ENCODE measurements at places on chromosomes 4 and X.
A peak's percentile ranks its signal among the peaks of the same experiment; 100 is the strongest.

- no peak for DNase-seq
These were observed 105.2 kb downstream of the RNF150 start for GRCh38 chr4:141028024-141028529.

DNA sequence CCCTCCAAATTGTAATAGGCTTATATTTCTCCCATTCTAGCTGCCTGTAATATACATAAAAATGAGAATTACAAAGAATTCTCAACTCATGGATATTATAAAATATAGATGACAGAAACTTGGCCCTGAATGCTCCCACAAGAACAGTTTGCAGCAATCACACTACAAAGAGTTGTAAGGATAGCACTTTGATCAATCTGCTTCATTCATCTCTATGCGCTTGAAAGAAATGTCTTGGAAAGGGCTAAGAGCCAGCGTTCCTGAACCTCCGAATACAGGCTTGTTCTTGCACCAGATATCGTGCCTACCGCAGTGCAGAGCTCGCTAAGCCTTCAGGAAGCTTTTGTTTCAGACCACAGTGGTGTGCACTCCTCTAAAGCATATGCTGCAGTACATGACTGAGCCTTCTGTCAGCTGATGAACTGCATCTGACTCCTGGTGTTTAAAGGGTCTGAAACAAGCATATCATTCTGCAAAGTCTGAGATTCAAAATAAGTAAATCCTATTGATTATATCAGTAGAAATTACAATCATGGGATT, 417.6 kb upstream of the ZFP42 start:
- DNase-seq: no peak

DNA sequence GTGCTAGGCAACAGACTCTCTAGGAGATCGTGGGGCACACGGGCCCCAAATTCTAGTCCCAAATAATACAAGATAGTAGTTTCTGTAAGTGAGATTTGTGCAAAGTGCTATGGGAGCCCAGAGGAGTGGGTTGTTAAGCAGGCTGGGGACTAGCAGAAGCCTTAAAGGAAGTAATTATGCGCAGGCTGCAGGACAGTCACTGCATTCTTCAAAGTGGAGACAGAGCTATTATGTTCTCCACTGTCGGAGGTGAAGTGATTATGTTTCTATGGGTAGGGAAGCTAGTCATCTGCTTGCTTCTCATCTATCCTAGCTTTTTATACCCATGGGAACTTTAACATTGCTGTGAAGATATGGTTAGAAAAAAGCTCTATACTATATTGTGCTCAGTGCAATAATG, 154.2 kb downstream of the CPE start:
- DNase-seq: peak; percentile 51

DNA sequence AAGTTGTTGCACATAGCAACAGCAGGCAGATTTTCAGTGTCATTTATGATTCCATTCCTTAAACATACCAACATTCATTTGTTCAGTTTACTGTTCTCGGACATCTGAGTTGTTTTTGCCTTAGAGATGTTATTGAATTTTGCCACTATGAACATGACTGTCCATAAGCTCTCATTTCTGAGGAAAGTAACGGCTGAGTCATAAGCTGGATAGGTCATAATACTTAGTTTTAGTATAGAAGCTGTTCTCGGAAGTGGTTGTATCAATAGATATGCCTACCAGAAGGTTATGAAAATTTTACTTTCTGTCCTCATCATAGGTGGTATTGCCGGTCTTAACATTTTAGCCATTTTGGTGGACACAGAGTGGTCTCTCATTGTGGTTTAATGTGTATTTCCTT, 157.1 kb upstream of the CLNK start:
- no peak for DNase-seq

- peak; percentile 79 for DNase-seq
These were observed 162.3 kb upstream of the MAMLD1 start for GRCh38 chrX:150200820-150201287.

GRCh38 chr4:47801481-47802002, 36.3 kb downstream of the CORIN start:
- no peak for DNase-seq

DNA sequence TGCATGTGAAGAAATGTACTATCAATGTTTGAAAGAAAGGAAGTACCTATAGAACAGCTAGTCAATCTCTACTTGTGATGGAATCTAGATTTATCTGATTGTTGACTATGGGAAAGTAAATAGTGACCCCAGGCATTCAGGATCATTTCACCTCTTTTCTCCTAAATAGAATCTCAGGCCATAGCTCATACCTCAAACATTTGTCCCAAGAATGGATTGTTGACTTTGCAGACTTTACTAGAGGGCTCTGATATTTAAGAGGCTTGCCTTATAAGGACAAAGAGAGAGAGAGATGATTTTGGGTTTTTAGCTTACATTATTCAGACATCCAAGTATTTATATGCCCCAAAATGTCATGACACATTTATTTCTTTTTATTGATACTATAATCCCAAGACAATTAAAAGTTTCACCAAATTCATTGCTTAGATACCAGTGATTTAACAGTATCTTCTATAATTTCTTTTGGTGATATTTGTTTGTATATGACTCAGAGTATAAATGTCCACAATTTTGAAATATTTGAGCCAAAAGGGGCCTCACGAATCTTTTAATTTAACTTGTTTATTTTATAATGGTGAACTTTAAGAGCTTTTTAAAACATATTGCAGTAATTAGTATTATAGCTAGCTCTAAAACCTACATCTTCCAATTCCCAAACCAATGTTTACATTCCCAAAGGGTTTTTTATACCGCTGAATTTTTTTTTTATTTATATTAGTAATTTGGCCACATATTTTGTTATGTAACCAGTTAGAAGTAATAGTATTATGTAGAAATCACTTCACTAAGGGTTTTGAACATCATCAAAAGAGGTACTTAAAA, 614.1 kb downstream of the PCDH7 start:
- peak; percentile 2 for DNase-seq

DNA sequence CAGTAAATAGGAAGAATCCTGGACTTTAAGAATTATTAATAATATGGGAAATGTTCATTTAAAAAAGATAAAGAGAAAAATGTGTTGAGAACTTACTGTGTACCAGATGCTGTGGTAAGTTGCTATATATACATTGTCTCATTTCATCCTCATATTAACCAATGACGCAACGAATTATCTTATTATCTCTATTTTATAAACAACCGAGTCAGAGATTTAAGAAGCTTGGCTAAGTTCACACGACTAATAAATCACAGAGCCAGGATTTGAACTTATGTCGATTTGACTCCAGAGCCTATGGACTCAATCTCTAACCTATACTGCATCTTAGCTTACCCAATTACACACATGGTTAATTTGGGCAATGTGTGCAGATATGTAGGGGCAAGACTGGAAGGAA, 15.5 kb upstream of the DCTD start:
- no peak for DNase-seq

DNA sequence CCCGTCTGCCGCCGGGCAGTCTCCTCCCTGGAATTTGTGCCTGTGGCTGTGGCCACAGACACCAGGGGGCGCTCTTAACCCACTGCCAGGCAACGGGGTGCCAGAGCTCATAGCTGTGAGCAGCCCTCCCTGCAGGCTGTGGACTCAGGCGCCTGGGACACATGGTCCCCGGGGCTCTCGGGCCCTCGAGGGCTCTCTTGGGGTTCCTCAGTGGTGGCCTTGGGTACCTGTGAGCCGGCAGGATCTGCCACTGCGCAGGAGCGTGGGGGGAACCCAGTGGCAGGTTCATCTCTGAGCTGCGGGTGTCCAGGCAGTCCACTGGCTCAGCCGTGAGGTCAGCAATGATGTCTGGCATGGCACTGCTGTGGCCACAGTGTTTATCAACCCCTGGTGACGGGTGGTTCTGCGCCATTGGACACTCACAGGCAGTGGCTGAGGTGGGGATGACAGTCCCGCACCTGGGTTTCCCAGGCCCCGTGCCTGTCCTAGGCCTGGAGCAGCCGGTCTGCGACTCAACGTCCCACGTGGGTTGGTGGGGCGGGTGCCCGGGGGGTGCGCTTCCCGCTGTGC, 37.2 kb downstream of the PCGF3 start:
- DNase-seq: peak; percentile 65

- DNase-seq: no peak
These were observed 37.1 kb upstream of the HERC6 start for GRCh38 chr4:88341227-88342192.

GRCh38 chrX:65633826-65634225, 33.6 kb upstream of the MSN start:
- DNase-seq: no peak

DNA sequence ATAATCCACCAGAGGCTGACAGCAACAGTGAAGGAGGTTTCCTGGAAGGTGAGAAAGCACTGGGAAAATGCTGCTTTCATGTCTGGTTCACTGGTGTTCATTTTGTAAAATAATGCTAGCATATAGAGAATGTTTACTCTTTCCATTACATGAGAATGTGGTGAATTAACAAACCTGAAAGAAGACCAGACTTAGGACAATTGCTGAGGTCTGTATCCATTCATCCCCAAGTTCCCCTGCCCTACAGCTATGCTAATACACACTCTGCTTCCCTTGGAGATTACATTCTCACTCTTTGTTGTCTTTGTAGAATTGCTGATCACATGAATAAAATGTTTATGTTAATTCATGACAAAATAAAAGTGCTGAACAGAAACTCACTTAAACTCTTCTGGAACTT, 99.5 kb downstream of the ARHGAP6 start:
- DNase-seq: peak; percentile 9

DNA sequence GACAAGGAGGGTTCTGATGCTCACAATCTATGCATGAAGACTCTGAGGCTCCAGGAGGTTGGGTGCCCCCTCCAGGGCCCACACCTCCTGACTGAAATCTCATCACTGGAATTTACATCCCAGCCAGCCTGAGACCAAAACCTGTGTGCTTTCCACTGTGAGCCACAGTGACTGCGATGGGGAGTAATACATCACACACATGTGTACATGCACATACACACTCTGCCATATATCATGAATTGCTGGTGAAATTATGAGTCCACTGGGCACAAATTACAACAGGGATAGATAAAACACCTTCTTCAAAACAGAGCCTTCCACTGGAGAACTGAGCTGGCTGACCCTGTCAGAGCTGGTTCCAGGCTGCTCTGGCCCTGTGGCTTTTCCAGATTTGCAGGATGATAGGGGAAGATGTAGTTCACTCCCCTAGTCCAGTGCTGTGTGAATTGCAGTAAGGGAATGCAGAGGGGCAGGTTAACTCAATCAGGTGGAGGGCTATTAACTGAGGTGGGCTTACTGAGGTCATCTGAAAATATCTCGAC, 35.8 kb upstream of the MSX1 start:
- no peak for DNase-seq

- DNase-seq: no peak
These were observed 8.1 kb downstream of the COQ2 start for GRCh38 chr4:83276299-83277040.

GRCh38 chrX:71671938-71672337, 4.6 kb downstream of the LOC101059915 start:
- no peak for DNase-seq

DNA sequence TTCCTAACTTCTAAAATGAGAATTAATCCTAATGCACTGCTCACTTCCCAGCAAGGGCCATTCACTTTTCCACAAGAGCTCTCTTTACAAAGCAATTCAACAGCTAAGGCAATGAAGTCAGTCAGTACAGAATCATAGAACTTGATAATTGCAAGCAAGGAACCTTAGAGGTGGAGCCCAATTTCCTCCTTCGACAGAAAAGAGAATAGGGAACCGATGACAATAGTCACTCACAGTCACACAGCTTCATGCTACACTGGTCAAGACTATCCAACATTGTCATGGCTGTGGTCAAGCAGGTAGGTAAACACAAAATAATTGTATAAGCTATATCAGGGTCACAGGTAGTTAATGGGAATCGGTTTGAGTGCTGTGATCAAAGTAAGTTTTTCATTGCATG, 90.0 kb downstream of the ELOVL6 start:
- DNase-seq: no peak

DNA sequence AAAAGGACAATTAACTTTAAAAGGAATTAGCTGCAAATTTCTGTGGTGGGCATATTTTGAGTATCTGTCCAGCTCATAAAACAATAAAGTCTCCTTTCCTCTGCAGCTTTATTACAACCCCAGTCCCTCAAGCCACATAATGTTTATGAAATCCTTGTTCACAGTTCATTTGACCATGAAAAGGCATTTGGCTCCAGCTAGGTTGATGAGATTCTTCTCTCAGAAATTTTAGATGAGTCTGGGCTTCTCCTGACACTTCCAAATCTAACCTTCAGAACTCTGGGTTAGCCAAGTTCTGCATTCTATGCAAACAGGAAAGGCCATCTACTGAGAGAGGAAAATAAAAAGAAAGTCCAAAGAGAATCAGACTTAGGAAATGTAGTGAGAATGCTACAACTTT, 156.8 kb downstream of the GRXCR1 start:
- peak; percentile 0 for DNase-seq

- no peak for DNase-seq
These were observed 208.1 kb downstream of the BMPR1B start for GRCh38 chr4:94965852-94966251.

GRCh38 chr4:24564488-24564887, 19.9 kb downstream of the DHX15 start:
- DNase-seq: no peak

GRCh38 chr4:25792200-25792791, 70.5 kb downstream of the SEL1L3 start:
- peak; percentile 68 for DNase-seq

- DNase-seq: no peak
These were observed 192.2 kb downstream of the APBB2 start for GRCh38 chr4:41022116-41022515.

DNA sequence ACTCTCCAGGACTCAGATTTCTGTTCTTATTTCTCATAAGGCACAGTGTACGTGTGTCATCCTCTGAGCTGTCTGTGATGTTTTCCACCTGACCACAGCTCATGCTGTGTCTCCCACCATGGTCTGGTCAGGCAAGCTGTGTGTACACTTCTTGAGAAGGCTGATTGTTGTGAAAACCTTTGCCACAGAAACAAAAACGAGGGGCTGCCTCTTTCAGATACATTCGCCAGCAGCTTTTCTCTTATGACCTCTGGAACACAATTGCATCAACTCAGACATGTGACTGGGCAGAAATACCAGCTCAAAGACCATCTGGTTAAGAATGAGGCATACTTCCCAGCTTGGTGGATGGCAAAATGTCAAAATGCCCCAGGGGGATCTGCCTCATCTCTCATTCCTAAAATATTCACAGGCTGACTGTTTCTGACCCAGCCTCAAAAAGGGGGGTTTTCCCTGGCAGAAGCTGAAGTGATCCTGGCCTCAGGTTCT, 46.1 kb downstream of the PGRMC2 start:
- peak; percentile 57 for DNase-seq

GRCh38 chrX:139931646-139932072, 1.2 kb downstream of the ATP11C start:
- no peak for DNase-seq

DNA sequence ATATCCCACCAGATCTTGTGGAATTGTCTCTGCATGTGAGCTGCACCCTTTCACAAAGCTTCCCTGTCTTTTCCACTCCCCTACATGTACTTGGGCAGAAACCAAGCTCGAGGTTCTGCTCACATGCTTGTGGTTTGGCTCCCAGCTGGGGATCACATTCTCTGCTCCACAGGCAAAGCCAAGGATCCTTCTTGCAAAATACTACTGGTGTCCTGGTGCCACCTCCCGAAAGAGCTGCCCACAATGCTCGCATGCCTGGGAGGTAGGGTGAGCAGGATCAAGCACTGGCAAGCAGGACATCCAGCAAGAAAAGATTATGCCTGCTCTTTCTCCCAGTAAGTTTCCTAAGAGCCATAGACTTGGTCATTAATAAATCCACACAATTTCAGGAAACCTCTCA, 45.1 kb upstream of the PPARGC1A start:
- DNase-seq: peak; percentile 93

GRCh38 chr4:83782591-83782990, 246.7 kb downstream of the GPAT3 start:
- peak; percentile 54 for DNase-seq

Measured in mesendoderm (in vitro differentiated cells).